MCF 10A (cell line): ENCODE measurements at places on chromosomes 3 and 15.

DNA sequence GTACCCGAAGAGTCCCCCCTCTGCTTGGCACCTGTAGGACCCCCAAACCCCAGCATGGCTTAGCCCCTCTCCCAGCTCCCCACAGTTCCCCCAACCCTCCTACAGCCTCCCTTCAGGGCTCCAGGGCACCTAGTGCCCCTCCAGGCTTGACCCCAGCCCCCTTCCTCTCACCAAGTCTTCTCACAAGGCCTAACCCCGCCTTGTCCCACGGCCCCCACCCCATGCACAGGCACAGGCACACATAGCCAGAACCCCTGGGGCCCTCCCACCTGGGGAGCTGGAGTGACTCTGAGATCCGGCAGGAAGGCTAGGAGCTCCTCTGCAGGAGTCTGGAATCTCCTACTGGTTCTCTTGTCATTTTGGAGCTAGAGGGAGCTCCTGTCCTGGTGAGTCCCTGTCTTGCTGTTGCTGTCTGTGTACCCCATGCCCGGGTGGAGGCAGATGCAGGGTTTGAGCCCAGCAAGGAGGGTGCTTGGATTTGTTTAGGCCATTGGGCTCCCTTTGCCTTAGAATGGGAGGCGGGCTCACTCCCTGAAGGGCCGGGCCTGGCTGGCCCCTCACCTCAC lies 39.6 kb downstream of the KLF13 start:
- DNase-seq: peak; percentile 83

- DNase-seq: no peak
These were observed at the start of gene DNAJA4 for GRCh38 chr15:78264304-78265136. TSS of gene DNAJA4 (plus strand) at chr15:78264562. CDS start at chr15:78264764, 202 bp downstream.

GRCh38 chr3:169676925-169677537 lies 13.5 kb upstream of the MECOM start:
- DNase-seq: no peak

- DNase-seq: no peak
These were observed 22.6 kb downstream of the ZIC1 start for GRCh38 chr3:147431751-147432150.

- no peak for DNase-seq
These were observed 21.0 kb downstream of the CSRNP1 start for GRCh38 chr3:39132096-39133092.

DNA sequence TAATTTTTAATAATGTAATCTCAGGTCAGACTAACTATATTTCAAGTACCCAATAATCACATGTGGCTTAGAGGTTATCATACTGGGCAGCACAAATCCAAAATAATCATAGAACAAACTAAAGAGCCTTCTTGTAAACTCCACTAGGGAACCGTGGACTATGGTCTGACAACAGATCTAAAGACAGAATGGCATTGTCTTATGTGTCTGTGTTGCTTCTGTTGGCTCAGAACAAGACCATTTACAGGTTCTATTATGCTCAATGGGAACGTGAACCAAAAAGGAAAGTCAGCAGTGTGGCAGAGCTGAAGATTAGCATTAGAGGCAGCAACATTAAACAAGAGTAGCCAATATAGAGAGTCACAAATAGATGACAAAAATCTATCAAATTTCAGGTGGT lies 74.9 kb downstream of the ETFA start:
- no peak for DNase-seq

DNA sequence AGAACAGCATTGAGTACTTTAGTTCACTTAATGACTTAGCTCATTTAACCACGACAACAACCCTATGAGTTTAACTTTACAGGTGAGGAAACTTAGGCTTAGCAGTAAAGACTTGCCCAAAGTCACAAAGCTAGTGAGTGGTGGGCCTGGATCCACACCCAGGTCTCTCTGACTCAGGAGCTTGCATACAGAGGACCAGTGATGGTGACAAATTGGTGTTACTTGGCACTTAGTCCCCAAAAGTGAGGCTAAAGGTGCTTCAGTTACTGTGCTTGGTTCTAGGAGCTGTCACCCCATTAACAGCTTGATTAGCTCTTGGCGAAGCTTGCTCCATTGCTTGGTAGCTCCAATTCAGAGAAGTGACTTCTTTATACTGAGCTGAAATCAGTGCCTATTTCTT lies 6.1 kb downstream of the CELF6 start:
- DNase-seq: no peak

- no peak for DNase-seq
These were observed 101.2 kb upstream of the SLC4A7 start for GRCh38 chr3:27585429-27585828.

GRCh38 chr3:69194431-69195165 lies 72.2 kb upstream of the LMOD3 start:
- DNase-seq: no peak

GRCh38 chr3:60737633-60738399 lies 513.4 kb downstream of the FHIT start:
- DNase-seq: no peak

DNA sequence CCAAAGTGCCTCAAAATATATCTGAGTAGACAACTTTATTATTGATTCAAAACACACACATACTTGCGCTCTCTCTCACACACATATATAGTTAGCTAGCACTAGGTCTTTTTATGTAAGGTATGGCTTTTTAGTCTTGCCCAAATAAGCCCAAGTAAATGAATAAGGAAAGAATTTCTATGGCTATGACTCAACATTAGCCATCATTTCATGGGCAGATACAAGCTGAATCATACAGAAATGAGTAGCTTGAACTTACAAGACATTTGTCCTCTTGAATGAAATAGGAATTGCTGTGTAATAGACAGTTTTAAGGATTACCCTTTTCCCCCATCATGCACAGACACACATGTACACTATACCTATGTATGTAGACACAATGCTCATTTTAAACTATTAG lies 4.9 kb downstream of the CADPS start:
- DNase-seq: peak; percentile 30

- no peak for DNase-seq
These were observed 176.7 kb upstream of the TLE3 start for GRCh38 chr15:70274255-70274880.

GRCh38 chr3:47791193-47791855 lies 9.6 kb upstream of the SMARCC1 start:
- DNase-seq: no peak
